SIG-M5 (cell line): ENCODE measurements at places on chromosomes 11 and 22.

GRCh38 chr11:96697466-96697865 lies 307.7 kb downstream of the JRKL start:
- no peak for DNase-seq

- no peak for DNase-seq
Measured at GRCh38 chr11:121909596-121909995, 206.4 kb downstream of the BLID start.

DNA sequence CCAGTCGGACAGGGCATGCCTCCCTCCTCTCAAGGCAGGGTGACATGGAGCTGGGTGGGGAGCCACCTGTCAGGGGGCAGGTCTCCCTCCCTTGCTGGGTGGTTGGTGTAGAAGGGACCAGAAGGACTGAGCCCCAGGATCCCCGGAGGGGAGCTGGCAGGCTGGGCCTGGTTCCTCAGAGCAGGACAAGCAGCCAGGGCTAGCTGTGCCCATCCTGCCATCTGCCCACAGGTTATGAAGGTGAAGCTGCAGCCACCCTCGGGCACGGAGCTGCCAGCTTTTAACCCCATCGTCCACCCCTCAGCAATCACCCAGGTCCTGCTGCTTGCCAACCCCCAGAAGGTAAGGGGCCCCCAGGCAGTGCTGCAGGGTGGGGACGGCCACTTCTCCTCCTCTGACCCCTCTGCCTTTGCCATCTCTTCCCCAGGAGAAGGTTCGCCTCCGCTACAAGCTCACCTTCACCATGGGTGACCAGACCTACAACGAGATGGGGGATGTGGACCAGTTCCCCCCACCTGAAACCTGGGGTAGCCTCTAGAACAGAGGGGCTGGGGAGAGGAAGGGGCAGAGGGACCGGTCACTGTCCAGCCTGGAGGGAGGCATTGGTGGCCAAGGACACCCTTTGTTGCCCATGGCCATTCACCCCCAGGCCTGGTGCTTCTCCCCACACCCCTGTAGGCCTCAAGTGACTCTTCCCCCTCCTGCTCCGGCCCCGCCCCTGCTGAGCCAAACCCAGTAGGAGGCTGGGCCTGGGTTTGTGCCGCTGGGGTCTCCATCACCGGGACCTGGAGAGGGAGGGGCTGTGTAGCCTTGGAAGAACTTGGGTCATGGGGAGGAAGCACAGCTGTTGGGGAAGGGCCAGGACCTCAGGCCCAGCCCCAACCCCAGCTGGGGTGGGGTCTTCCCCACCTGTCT lies 7.0 kb upstream of the SH3BP1 start:
- DNase-seq, result no peak

DNA sequence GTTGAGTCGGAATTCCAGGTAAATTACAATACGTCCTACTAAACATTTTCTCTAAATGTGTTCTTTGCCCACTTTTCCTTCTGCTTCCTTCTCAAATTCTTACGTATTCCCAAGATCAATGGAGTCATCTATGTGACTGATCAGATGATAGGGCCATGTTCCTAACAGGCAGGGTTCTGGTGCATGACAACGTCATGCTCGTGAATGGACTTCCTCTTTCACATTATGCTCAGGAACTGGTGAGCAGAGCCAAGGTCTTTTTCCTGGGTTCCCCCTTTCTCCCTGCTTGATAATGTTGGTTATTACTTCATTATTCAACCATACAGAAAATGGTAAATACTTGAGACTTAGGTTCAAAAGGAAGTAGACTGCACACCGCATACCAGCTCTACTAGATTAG lies 789.4 kb downstream of the OPCML start:
- no peak for DNase-seq

DNA sequence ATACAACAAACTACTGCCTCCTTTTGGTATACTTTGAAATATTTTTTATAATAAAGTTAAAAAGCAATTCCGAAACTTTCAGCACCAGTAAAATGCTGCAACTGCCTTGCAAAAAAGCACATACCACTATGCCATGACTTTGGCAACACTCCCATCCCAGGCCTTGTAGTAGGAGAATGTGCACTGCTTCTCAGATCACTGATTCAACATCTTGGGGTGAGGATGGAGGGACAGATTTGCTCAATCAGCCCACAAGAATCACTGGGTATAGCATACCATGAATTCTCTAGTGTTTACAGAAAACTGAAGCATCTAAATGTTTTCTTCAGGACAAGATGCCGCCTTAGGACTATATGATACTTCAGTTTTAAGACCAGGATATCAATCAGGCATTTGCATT lies 14.9 kb downstream of the EIF4ENIF1 start:
- DNase-seq, result no peak

- no peak for DNase-seq
Measured at GRCh38 chr22:27571463-27572277, 229.9 kb downstream of the MN1 start.

DNA sequence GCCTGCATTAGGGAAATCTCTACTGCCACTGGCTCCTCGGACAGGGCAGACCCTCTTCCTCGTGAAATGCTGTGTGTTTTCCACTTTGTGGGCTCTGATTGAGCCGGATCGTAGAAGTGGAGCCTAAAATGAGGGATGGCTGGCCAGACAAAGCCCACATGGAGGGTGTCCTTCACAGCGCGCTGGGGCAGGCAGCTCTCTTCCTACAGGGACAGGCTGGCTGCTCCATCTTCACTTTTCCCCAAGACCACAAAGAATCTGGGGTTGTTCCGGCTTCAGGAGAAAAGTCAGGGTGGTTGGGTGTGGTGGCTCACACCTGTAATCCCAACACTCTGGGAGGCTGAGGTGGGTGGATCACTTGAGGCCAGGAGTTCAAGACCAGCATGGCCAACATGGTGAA lies 94.9 kb downstream of the MORC2 start:
- DNase-seq, result no peak
